Tibial nerve (tissue), 4 donors: ENCODE measurements at places on chromosomes 7 and 10. TPM values are rescaled to one million over a fixed set of nuclear protein-coding genes. Genes with fewer than 3 reads are reported as not detected.
A peak's percentile ranks its signal among the peaks of the same experiment; 100 is the strongest.

ANK3 gene
- total RNA-seq, result 128 TPM

STRIP2 gene
- total RNA-seq, result 0.42 TPM

MPP7 gene
- 8.4 TPM for total RNA-seq

LRRD1 gene
- total RNA-seq, result 0.39 TPM

VAX1 gene
- total RNA-seq, result not detected

GRM8 gene
- total RNA-seq, result 0.66 TPM

ASAH2 gene
- total RNA-seq, result not detected

FFAR4 gene
- total RNA-seq, result 0.39 TPM

PON3 gene
- 3.1 TPM for total RNA-seq

SLC13A1 gene
- not detected for total RNA-seq

MICALL2 gene
- 67.6 TPM for total RNA-seq

PLEKHS1 gene
- total RNA-seq, result not detected

TMEM184A gene
- total RNA-seq, result 2.5 TPM

TMEM139 gene
- total RNA-seq, result 3.9 TPM

DNA sequence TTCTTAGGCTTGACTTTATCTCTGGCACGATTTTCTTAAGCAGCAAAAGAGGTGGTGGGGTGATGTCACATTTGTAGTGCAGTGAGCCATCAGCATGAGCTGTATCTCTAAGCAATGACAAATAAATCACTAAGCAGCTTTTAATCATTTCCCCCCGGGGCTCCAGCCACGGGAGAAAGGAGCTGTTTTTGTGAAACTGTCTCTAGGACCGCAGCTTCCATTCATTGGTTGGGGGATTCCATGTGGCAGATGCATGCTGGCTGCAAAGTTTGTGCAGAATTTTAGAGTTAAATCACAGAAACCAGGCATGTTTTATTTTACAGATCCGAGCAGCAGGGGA is 464 bp downstream of the KIAA1217 start:
- peak overlapping the region; percentile 42 for H3K4me3 ChIP-seq
- no peaks in the 10 kb centered on the region for H3K36me3 ChIP-seq
- H3K27me3 ChIP-seq, result no peaks in the 10 kb centered on the region
- H3K4me1 ChIP-seq, result peaks cover 30% of the 10 kb centered on the region

DNA sequence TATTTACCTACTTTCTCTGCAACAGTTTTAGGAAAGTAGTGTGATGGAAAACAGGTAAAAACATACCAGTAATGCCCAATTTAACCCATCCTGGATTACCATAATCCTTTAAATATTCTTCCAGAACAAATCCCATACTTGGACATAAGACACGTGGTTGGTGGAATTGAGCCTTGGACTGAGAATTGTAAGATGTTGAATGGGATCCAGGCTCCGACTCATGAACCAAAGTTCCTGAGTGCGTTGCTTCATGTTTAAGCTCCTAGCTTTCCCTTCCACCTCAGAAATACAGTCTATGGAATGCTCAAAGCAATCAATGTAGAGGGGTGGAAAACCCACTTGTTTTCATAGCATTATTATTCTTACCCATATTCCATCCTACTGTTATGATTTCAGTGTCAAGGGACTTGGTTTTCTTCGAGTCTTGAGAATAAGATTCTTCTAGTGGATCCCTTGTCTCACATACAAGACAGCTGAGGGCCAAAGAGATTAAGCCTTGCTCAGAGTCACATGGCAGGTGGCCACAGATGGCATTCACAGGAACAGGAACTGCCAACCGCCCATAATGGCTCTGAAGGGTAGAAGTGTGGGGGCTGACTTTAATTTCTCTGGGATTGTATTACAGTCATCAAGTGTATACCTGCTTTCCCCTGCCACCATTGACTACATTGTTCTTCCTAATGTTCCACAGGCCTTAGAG is 171.2 kb downstream of the GFRA1 start:
- no peak for DNase-seq
- H3K36me3 ChIP-seq, result no peaks in the 10 kb centered on the region
- H3K27ac ChIP-seq, result no peak overlapping the region
- peaks cover 18% of the 10 kb centered on the region for H3K4me1 ChIP-seq
- H3K27me3 ChIP-seq, result no peaks in the 10 kb centered on the region

GRCh38 chr10:16742165-16742960 is 74.9 kb downstream of the RSU1 start:
- no peak for DNase-seq
- H3K27me3 ChIP-seq, result no peaks in the 10 kb centered on the region
- no peak overlapping the region for H3K27ac ChIP-seq
- no peaks in the 10 kb centered on the region for H3K4me1 ChIP-seq

GRCh38 chr7:32378988-32379387 is 111.2 kb downstream of the LSM5 start:
- H3K4me3 ChIP-seq, result no peak overlapping the region
- H3K27ac ChIP-seq, result no peak overlapping the region
- no peaks in the 10 kb centered on the region for H3K36me3 ChIP-seq

DNA sequence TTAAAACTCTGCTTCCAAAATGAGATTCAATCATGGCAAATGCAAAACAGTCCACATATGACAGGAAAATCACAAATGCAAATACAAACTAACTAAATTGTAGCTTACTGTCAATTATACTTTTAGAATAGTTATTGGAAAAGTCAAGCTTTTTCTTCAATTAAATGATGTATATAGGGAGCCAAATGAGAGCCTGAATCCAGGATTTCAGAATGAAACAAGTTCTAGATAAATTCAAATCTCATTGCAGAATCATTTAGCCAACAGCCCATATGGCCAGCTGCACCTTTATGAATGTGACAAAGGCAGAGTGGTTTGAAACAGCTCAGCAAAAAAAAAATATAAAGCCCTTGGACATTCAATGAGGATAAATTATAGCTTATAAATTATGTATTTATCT is 82.2 kb upstream of the SCIN start:
- DNase-seq, result no peak
- no peak overlapping the region for H3K4me3 ChIP-seq
- no peaks in the 10 kb centered on the region for H3K4me1 ChIP-seq

GRCh38 chr10:97333351-97333600 is 1.3 kb downstream of the FRAT2 start:
- H3K36me3 ChIP-seq, result peaks cover 30% of the 10 kb centered on the region
- H3K4me3 ChIP-seq, result peak overlapping the region; percentile 75
- no peaks in the 10 kb centered on the region for H3K4me1 ChIP-seq
- DNase-seq, result no peak
- H3K27ac ChIP-seq, result peak overlapping the region; percentile 44

- H3K27me3 ChIP-seq, result no peaks in the 10 kb centered on the region
- H3K4me1 ChIP-seq, result peaks cover 46% of the 10 kb centered on the region
- no peaks in the 10 kb centered on the region for H3K36me3 ChIP-seq
- no peak overlapping the region for H3K4me3 ChIP-seq
- DNase-seq, result no peak
Observed at GRCh38 chr7:112211348-112211907, 4.9 kb downstream of the ZNF277 start.

GRCh38 chr10:127578259-127578960 is 29.3 kb downstream of the NPS start:
- no peaks in the 10 kb centered on the region for H3K27me3 ChIP-seq
- H3K4me1 ChIP-seq, result no peaks in the 10 kb centered on the region
- DNase-seq, result no peak
- no peaks in the 10 kb centered on the region for H3K36me3 ChIP-seq
- H3K4me3 ChIP-seq, result no peak overlapping the region
- no peak overlapping the region for H3K27ac ChIP-seq

DNA sequence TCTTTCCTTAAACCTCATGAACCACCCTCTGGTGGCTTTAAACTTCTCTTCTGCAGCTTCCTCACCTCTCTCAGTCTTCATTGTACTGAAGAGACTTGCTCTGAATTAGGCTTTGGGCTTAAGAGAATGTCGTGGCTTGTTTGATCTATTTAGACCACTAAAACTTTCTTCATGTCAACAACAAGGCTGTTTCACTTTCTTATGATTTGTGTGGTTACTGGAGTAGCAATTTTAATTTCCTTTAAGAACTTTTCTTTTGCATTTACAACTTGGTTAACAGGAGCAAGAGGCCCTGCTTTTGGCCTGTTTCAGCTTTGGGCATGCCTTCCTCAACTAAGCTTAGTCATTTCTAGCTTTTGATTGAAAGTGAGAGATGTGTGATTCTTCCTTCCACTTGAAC is 38.1 kb upstream of the CDHR3 start:
- no peaks in the 10 kb centered on the region for H3K27me3 ChIP-seq
- no peaks in the 10 kb centered on the region for H3K4me1 ChIP-seq
- DNase-seq, result no peak
- peaks cover 35% of the 10 kb centered on the region for H3K36me3 ChIP-seq
- no peak overlapping the region for H3K4me3 ChIP-seq
- no peak overlapping the region for H3K27ac ChIP-seq

GRCh38 chr7:154628556-154628955 is 374.4 kb downstream of the PAXIP1 start:
- no peak for DNase-seq
- H3K4me1 ChIP-seq, result no peaks in the 10 kb centered on the region
- no peaks in the 10 kb centered on the region for H3K36me3 ChIP-seq
- no peak overlapping the region for H3K4me3 ChIP-seq

DNA sequence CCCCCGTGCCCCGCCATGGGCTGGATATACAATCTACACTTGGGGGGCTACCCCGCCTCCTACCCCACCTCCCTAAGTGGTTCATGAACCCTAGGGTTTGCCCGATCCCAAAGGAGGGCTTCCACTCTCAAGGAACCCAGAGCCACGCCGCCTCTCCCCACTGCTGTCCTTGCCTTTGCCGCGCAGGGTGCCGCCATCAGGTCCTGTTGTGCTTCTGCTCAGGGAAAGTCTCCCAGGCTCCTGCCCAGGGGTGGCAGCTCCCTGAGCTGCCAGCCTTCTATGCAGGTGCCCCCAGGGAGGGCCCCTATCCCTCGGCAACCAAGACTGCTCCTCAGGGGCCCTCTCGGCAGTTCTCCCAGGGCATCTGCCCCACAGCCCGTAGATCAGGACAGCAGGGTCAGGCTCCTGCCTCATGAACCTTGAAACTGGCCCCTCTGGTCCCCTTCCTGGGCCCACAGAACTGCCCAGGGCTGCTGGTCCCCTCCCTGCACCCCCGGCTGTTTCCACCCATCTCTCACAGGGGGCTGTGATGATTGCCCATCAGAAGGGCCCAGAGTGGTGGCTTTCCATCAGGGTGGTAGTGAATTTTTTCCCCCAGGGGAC is 13.0 kb upstream of the PCBD1 start:
- no peak overlapping the region for H3K4me3 ChIP-seq
- no peak overlapping the region for H3K27ac ChIP-seq
- H3K4me1 ChIP-seq, result peaks cover 5% of the 10 kb centered on the region
- H3K27me3 ChIP-seq, result no peaks in the 10 kb centered on the region
- H3K36me3 ChIP-seq, result no peaks in the 10 kb centered on the region

DNA sequence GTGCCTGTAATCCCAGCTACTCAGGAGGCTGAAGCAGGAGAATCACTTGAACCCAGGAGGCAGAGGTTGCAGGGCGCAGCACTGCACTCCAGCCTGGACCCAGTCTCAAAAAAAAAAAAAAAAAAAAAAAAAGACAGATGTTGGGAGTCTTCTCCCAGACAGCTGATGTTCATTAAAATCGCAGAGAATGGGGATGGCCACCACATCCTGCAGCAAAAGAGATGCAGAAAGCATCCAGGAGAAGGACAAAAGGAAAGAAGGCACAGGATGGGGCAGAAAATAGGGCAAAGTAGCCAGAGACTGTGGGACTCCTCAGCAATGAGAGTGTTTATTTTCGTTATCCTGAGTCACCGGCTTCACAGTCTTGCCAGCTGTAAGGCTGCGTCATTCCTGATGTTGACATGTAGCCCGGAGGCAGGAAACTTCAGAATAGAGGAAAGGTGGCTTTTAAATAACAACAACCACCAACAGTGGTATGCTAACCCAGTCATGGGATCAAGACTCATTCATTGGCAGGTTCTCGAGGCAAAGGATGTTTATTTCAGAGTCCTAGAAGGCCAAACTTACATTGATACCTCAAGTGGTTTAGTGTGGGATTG is 149.5 kb upstream of the SVIL start:
- peak overlapping the region; percentile 11 for H3K27ac ChIP-seq
- no peaks in the 10 kb centered on the region for H3K36me3 ChIP-seq
- DNase-seq, result peak; percentile 17

GRCh38 chr10:103199488-103199887 is 6.4 kb upstream of the NT5C2 start:
- no peak overlapping the region for H3K4me3 ChIP-seq
- H3K4me1 ChIP-seq, result no peaks in the 10 kb centered on the region
- H3K27ac ChIP-seq, result no peak overlapping the region
- H3K36me3 ChIP-seq, result no peaks in the 10 kb centered on the region
- H3K27me3 ChIP-seq, result no peaks in the 10 kb centered on the region
- no peak for DNase-seq

DNA sequence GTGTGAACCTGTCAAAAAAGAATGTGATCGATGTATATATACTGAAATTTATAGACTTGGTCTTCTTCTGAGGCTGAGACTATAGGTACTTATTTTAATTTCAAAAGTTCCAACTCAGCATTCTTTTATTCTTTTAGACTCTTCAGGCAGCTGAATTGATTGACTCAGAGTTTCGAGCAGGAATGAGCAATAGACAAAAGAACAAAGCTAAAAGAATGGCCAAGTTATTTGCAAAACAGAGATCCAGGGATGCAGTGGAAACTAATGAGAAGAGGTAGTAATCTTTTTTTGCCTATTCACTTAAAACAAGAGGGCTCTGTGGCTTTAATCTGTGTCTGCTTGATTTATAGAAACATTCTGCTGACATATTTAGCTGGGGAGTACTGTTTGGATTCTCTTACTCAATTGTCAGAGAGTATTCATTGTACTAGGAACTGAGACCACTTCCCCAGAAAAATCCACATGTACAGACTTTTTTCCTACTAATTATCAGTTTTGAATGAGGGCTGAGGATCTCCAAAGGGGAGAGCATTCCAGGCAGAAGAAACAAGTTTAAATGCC is 30.1 kb downstream of the BTAF1 start:
- DNase-seq, result no peak
- H3K27ac ChIP-seq, result no peak overlapping the region
- H3K36me3 ChIP-seq, result peaks cover 9% of the 10 kb centered on the region
- no peak overlapping the region for H3K4me3 ChIP-seq
- H3K27me3 ChIP-seq, result no peaks in the 10 kb centered on the region

GRCh38 chr7:74063646-74064045 is 20.0 kb upstream of the LIMK1 start:
- H3K4me1 ChIP-seq, result peaks cover 7% of the 10 kb centered on the region
- no peak for DNase-seq
- no peak overlapping the region for H3K27ac ChIP-seq
- no peaks in the 10 kb centered on the region for H3K27me3 ChIP-seq
- no peak overlapping the region for H3K4me3 ChIP-seq

GRCh38 chr10:6297951-6298381 is 95.2 kb downstream of the PFKFB3 start:
- no peaks in the 10 kb centered on the region for H3K27me3 ChIP-seq
- H3K27ac ChIP-seq, result no peak overlapping the region
- H3K4me3 ChIP-seq, result no peak overlapping the region
